CD4-positive, alpha-beta T cell treated with Interleukin-15 for 1 hour (primary cell): ENCODE measurements at places on chromosomes 16 and 17.

DNA sequence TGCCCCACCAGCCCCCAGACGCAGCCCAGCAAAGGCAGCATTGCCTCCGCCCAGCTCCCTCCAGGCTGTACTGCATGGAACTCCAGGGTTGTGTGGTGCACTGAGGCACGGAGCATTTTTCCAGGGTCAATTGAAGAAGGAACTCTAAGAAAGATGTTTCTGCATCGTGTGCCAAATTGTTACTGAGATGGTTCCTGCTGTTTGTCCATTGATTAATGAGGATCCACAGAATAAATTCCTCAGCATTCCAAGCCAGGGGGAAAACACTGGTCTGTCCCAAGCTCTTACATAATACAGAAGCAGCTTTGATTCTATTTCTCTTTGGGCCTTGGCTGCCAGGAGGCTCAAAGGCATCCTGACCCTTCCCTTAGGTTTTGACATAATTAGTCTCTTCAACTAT, 80.9 kb downstream of the ZNF423 start:
- DNase-seq = no peak

GRCh38 chr17:64269687-64270649, 6.9 kb upstream of the TEX2 start:
- DNase-seq = no peak

DNA sequence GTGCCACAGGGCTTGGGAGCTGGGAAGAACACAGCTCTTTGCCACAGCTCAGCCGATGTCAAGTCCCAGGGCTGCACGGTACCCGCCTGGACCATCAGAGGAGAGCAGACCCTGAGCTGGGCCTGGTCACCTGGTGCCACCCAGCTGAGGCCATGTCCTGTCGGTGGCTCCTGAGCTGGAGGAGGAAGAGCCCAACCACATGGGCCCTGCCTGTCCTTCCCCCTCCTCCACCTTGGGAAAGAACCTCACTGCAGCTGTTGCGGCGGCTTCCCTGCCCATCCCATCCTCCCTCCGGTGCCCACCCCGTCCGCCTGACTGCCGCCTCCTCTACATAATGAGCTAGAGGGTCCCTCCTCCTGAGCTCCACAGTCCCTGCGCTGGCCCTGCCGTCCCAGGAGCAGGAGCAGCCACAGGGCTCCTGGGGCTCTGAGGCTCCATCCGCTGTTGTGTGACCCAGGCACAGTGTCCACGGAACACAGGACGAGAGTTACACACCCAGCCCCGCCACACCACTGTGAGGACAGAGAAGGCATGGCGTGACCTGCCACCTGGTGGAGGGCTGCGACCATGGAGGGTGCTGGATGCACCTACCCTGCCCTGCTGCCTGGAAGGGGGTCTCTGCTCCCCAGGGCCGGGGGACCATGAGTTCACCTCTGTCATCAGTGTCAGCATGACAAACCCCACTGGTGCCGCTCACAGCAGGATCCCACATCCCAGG, 21.4 kb upstream of the CHMP6 start:
- DNase-seq = peak; percentile 51

GRCh38 chr16:57991551-57992059, 8.9 kb downstream of the ZNF319 start:
- no peak for DNase-seq

DNA sequence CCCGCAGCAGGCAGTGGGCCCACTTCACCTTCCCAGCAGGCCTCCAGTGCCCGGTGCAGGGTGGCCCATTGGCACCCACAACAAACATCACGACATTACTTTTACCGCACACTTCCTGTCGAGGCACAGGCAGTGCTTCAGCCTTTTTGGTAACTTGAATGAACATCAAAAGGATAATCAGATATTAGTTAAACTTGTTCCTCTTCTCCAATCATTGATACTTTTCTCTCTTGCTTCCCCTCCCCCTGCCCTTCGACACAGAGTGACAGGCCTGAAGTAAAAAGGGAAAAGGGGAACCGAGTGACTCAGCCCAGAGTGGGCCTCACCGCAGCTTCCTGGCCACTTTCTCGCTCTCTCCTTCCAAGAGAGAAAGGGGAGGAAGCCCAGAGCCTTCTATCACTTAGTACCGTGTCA, 507.0 kb downstream of the MAF start:
- DNase-seq = peak; percentile 61

DNA sequence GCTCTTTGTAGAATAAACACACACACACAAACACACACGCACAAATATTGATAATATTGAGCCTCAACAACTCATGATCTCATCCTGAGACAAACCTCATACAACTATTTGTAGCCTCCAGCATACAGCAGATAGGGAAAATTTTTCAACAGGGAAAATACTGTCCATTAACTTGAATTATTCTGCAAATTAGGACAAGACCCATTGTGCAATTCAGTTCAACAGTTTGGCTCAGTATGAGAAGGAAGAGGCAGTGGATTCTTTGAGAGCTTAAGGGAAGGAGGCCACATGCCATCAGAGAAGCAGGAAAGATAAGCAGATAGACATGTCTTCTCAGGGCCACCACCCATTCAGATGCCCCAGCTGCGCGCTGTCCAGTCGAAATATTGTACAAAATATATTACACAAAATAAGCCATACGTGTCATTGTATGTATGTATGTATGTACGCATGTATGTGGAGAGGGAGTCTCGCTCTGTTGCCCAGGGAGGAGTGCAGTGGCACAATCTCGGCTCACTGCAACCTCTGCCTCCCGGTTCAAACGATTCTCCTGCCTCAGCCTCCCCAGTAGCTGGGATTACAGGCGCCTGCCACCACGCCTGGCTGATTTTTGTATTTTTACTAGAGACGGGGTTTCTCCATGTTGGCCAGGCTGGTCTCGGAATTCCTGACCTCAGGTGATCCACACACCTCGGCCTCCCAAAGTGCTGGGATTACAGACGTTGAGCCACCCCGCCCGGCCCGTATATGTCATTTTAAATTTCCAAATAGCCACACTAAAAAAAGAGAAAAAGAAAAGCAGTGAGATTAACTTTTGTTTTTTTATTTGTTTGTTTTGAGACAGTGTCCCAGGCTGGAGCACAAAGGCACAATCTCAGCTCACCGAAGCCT, 1.8 kb downstream of the ZC3H7A start:
- DNase-seq = no peak

GRCh38 chr17:1643293-1643998, 2.1 kb downstream of the SCARF1 start:
- peak; percentile 68 for DNase-seq

DNA sequence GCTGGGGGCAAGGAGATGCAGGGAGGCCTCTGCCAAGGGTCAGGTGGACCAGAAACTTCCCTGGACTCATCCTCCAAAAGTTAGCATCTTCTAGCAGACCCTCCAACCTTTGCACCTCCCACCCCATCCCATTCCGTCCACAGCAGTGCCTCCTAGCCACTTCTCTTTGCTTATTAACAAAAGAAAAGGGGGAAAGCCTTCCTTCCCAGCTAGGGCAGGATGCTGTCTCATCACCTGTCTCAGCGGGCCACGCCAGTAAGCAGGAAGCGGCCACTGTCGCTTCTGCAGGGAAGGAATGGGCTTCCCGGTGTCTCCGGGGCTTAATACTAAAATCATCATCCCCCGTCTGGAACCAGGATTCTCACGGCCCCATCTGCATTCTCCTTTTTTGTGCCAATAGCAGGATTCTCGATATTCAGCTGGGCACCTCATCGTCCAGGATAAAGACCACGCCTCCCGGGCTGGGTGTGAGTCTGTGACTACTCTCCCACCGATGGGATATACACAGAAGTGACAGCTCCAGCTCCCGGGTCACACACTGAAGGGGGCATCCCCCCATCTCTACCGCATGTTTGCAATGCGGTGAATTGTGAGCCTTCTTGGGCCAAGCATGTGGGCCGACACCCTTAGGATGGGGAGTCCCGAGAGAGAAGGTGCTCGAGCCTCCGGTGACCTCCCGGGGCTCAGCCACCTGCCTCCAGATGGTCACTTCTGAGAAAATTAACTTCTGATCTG, 15.5 kb upstream of the RBFOX3 start:
- DNase-seq = no peak

DNA sequence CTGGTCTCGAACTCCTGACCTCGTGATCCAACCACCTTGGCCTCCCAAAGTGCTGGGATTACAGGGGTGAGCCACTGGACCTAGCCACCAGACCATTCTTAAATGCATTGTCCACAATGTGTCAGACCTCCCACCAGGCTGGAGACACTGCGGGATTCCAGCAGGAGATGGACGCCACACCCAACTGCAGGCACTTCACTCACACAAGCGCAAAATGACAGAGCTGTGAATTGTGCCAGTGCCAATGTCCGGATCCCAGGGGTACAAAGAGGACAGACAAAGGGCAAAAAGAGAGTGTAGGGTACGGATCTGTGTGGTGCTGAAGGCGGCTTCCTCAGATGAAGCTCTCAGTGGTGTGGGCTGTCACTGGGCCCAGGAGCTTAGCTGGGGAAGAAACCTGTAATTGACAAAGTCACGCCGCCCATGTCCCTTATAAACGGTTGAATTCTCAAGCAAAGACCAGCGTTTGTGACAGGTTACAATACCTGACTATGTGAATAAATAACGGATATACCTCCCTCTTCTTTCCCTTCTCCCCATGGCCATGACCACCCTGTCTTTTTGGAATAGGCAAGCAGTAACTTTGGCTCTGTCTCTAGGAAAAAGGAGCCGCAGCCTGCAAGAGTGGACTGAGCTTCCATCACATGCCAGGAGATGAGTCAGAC, 40.0 kb downstream of the HS3ST3A1 start:
- no peak for DNase-seq

- no peak for DNase-seq
Measured at GRCh38 chr16:378821-379182, 3.0 kb downstream of the PGAP6 start.

DNA sequence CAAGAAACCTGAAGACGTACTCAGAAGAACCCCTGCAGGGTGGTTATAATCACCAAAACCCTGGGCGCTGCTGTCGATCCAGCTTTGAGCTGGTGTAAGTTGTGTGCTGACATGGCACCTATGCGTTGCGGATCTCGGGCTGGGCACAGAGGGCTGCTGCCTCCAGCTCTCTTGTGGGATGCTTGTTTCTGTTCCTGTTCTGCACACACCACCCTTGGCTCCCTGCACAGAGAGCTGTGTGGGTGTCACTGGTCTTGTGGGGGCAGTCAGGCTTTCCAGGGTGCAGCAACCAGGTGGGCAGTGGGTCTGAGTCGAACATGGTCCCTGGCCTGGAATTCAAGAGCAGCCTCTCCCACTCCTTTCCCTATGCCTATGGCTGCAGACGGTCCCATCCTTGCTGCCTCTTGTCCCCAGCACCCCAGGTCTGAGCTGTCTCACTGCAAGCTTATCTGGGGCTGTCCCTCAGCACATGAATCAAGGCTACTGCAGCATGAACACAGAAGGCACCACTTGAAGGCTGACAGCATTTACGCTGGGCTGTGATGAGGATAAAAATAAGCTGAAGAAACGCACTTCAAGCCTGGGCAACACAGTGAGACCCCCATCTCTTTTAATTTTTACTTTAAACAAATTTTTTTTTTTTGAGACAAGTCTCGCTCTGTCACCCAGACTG, 20.1 kb downstream of the ZNF276 start:
- no peak for DNase-seq

GRCh38 chr17:18314059-18314730, 599 bp downstream of the TOP3A start:
- DNase-seq = no peak

- no peak for DNase-seq
Measured at GRCh38 chr17:50558941-50559614, 1.4 kb upstream of the CACNA1G start.

- no peak for DNase-seq
Measured at GRCh38 chr16:28261942-28262341, 30.4 kb upstream of the SBK1 start.

- no peak for DNase-seq
Measured at GRCh38 chr17:70390049-70390448, 220.7 kb downstream of the KCNJ2 start.

DNA sequence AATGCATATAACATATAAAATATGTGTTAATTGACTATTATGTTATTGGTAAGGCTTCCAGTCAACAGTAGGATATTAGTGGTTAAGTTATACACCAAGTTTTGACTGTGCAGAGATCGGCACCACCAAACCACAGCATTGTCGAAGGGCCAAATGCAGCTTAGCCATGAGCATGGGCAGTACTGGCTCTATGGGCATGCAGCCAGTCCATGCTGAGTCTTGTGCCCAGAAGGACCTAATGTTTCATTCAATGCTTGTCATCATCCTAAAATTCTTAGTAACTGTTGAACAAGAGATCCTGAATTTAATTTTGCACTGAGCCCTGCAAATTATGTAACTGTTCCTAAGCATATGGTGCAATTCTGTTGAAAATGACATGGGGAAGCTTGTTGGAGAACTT, 233.4 kb upstream of the HS3ST3A1 start:
- no peak for DNase-seq

DNA sequence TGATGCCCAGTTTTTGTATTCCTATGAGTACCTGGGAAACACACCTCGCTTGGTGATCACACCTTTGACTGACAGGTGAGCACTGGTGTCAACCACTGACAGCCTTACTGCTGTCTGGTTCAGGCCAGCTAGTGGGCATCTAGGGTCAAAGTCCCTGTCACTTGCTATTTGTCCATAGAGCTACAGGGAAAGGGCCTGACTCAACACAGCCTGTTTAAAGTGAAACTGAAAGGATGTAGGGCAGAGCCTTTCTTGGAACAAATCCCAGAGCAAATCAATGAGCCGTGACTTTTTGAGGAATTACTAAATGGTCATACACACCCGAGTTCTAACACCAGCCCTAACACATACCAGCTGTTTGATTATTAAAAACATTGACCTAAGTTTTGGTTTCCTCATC, 106.8 kb downstream of the DNAH9 start:
- DNase-seq = no peak

DNA sequence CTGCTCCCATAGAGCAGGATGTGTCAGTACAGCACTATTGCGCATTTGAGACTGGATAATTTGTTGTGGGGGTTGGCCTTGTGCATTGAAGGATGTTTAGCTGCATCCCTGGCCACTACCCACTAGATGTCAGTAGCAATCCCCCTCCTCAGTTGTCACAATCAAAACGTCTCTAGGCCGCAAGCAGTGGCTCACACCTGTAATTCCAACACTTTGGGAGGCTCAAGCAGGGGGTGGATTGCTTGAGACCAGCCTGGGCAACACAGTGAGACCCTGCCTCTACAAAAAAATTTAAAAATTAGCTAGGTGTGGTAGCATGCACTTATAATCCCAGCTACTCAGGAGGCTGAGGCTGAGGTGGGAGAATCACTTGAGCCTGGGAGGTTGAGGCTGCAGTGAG, 48.4 kb downstream of the CENPV start:
- no peak for DNase-seq

- DNase-seq = no peak
Measured at GRCh38 chr16:51035110-51035498, 116.0 kb downstream of the SALL1 start.

- DNase-seq = no peak
Measured at GRCh38 chr17:65523853-65524664, 37.4 kb downstream of the AXIN2 start.
